ENCODE measurements at places on chromosomes 3 and 15.

- DNase-seq: no peak
These were observed 138.2 kb downstream of the PLD1 start for GRCh38 chr3:171672124-171672523.

GRCh38 chr3:153974614-153975013 lies 146.6 kb upstream of the ARHGEF26 start:
- no peak for DNase-seq

GRCh38 chr15:73685981-73686380 lies 1.8 kb downstream of the CD276 start:
- no peak for DNase-seq

- no peak for DNase-seq
These were observed 92.4 kb downstream of the ABI3BP start for GRCh38 chr3:100900671-100901335.

- no peak for DNase-seq
These were observed 272.4 kb upstream of the COL8A1 start for GRCh38 chr3:99365979-99366378.

GRCh38 chr3:17035033-17035432 lies 150.3 kb downstream of the PLCL2 start:
- no peak for DNase-seq

- DNase-seq: no peak
These were observed 159.2 kb downstream of the MEX3B start for GRCh38 chr15:81886591-81886990.

GRCh38 chr3:170151536-170151935 lies 30.0 kb downstream of the PHC3 start:
- no peak for DNase-seq

DNA sequence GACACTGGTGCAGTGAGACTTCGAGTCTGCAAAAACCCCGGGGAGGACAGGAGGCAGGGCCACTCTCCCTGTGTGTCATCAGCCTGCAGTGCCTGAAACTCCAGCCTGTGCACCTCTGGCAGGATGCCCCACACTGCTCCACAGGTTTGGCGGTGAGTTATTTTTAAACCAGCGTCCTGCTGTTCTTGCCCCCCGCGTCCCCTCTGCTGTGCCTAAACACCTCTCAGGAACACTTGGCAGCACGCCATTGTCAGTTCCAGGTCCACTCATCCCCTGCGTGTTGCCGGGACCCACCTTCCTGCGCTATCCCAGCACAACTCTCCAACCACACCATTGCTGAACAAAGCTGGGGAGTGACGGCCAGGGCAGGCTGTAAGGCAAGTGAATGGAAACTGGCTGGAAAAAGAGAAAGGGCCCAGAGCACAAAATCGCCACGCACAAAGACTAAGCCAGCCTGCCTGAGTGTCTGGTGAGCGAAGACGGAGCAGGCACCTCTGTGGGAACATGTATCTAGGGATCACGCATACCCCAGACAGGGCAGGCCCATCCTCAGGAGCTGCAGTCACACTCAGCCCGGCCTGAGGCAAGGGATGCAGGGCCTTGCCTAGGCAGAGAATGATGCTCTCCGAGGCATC lies 3.1 kb upstream of the PLA2G4F start:
- no peak for DNase-seq

DNA sequence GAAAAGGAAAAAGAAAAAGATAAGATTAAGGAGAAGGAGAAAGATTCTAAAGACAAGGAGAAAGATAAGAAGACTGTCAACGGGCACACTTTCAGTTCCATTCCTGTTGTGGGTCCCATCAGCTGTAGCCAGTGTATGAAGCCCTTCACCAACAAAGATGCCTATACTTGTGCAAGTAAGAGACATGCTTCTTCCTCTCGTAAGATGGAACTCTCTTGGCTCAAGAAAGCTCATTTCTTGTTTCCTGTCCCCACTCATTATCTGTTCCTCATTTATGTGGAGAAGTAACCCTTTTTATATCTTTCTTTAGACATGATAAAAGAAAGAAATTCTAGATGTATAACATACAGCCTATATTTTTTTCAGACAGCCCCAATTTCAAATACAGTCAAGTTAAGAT lies 101.4 kb downstream of the KLHL25 start:
- DNase-seq: no peak

DNA sequence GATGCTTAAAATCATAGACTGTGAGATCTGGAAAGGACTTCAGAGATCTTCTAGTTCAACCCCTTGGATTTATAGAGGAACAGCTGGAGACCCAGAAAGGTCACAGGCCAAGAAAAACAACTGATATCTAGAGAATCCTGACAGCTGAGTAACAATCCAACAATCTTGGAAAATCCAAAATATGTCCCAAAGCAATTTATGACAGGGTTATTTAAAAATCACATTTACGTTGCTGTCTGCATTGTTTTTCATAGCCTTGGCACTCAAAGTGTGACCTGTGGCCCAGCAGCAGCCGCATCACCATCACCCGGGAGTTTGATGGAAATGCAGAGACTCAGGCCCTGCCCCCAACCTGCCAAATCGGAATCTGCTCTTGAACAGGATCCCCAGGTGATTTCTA lies 78.8 kb downstream of the FBN1 start:
- DNase-seq: no peak

GRCh38 chr3:23590424-23591273 lies 215.1 kb upstream of the UBE2E1 start:
- DNase-seq: no peak

GRCh38 chr3:157030712-157031111 lies 129.2 kb downstream of the CCNL1 start:
- no peak for DNase-seq

GRCh38 chr3:43773273-43774094 lies 82.7 kb downstream of the ABHD5 start:
- DNase-seq: no peak

GRCh38 chr3:76950590-76950989 lies 89.3 kb upstream of the ROBO2 start:
- no peak for DNase-seq

DNA sequence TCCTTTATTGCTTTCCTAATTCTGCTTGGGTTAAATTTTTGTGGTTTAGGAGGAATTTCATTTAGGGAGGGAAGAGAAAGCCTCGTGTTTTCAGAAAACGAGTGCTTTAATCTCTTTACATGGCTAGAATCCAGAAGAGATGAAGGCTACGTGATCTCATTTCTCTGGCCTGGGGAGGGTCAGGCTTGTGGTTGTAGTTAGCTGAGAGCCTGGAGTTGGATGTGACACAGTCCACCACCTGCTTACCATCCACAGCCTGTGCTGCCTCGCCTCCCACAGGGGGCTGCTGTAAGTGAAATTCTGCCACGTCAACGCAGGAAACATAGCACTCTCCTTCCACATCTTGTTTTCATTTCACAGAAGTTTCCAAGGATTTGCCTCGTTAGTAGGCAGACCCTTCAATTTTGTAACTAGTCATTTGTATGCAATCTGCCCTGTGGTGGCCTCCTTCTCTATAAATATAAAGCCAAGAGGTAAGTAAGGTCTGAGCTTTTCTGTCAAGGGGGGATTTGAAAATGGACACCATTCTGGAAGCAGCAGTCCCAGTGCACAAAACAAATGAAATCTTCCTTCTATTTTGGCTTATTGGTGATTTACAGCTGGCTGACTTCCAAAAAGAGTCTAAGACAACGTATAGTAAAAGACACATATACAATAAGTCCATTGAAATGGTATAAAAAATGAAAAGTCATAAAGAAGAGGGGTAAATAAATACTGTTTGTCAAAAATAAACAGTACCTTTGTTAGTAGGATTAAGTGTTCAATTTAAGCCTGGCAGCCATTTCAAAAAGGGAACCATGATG lies 3.4 kb downstream of the GXYLT2 start:
- DNase-seq: no peak

DNA sequence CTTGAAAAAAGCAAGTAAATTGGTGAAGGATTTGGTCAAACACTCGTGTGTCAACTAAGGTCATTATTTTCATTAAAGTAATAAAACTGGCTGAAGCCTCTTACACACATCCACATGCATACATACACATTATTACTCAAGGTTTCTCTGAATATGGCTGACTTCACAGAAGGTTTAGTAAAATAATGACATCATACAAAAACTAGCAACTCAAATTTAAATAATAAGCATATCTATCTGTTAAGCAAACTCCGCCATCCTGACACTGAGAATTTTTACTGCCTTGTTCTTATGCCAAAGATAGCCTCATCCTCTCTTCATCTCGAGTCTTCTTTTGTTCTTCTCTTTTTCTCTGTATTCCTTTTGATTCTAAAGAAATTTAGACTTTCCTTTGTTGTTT lies 739.1 kb downstream of the GBE1 start:
- DNase-seq: no peak

- no peak for DNase-seq
These were observed 31.9 kb downstream of the TUSC7 start for GRCh38 chr3:116741467-116741866.

DNA sequence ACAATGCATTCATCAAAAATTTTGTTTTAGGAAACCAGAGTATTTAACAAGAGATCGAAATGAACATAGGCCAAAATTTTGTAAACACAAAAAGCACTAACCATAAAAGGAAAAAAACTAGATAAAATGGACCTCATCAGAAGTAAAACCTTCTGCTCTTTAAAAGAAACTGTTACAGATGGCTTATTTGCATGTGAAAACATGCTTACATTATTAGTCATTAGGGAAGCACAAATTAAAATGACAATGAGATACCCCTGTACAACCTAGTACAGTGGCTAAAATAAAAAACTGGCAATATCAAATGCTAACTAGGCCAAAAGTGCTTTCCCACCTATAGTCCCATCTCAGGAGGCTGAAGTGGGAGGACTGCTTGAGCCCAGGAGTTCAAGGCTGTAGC lies 19.3 kb downstream of the UBR1 start:
- DNase-seq: no peak

GRCh38 chr3:110243081-110243480 lies 828.5 kb upstream of the NECTIN3 start:
- no peak for DNase-seq

GRCh38 chr3:173913397-173913796 lies 515.9 kb downstream of the NLGN1 start:
- DNase-seq: no peak

DNA sequence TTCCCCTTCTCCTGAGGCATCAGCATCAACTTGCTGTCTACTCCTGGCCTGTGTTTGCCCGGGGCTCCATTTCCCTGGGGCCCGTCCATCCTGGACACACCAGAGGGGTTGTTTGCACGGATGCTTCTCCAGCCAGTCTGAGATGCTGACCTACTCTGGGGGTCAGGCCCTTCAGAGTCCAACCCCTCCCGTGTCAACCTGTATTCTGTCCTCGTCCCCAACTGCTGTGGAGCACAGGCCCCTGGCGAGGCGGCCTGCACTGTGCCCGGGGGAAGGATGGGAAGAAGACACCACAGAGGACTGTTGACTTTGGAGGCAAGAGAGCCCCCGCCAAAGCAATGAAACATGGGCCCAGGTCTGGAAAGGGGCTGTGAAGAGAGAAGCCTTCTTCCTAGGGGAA lies 25.8 kb downstream of the ALS2CL start:
- no peak for DNase-seq

DNA sequence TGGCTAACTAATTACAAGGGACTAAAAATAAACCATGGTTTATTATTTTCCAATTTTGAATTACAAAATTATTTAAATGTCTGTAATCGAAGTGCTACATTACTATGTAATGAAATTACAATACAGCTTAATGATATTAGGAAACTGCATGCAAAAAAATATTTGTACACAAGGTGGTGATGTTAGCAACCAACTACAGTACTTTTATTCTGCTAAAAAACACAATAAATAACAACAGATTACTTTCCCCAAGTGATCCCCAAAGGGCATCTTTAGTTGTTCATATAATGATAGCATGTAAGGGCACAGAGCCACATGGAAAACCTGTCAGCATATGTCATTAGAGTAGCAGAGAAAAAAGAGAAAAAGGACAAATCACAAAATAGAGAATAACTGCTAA lies 147.5 kb upstream of the SOX2 start:
- no peak for DNase-seq
